Bronchial epithelial cell (primary cell): ENCODE measurements at places on chromosomes 13 and 19.
A peak's percentile ranks its signal among the peaks of the same experiment; 100 is the strongest.

DNA sequence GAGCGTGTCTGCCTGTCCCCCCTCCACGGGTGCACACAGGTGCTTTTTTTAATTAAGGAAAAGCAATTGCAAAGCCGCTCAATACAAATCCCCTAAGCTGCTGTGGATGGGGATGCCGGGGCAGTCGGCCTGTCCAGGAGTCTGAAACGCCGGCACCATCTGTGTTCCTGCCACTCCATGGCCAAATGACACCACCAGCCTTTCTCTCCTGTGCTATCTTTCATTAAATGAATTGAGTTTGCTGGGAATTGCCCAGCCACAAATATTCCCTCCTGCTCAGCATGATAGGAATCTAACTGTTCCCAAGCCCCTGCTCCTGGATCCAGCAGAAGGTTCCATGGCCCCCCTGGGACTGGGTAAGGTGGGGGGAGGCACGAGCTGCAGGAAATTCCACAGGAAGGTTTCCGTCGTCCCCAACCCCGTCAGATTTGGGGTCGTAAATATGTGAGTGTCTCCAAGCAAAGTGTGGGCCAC, 139.2 kb downstream of the KDM4B start:
- DNase-seq, result no peak

- DNase-seq, result no peak
Measured at GRCh38 chr13:97015661-97016350, 21.5 kb upstream of the OXGR1 start.

- DNase-seq, result no peak
Measured at GRCh38 chr13:105363261-105364190, 1171.9 kb downstream of the EFNB2 start.

DNA sequence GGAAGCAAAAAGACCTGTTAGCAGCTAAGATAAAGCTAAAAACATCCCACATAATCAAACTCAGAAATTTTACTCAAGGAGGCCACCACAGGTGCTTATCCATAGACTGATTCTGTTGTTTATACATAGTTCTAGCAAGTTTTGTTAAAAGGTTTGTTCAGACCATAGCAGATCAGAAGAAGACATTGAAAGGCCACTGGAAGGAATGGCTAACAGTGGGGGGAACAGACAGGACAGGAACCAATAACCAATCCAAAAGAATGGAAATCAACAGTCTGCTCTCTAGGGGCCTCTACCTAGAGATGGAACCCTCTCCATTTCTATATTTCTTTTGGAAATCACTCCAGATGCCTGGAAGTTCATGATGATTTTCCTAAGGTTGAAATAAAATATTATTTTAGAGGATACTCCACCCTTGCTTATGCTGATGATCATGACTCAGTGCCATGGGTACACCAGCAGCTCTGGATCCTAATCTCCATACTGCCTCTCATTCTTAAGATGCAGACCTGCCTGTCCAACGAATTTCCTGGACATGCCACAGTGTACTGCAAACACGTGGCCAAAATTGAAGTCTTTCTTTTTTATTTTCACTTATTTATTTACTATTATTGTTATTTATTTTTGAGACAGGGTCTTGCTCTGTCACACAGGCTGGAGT, 260.0 kb downstream of the MYO16 start:
- DNase-seq, result no peak

- DNase-seq, result peak; percentile 51
Measured at GRCh38 chr13:32538143-32538620, 413 bp downstream of the N4BP2L2 start.

GRCh38 chr19:56838024-56838908, 2.3 kb downstream of the PEG3 start:
- no peak for DNase-seq

DNA sequence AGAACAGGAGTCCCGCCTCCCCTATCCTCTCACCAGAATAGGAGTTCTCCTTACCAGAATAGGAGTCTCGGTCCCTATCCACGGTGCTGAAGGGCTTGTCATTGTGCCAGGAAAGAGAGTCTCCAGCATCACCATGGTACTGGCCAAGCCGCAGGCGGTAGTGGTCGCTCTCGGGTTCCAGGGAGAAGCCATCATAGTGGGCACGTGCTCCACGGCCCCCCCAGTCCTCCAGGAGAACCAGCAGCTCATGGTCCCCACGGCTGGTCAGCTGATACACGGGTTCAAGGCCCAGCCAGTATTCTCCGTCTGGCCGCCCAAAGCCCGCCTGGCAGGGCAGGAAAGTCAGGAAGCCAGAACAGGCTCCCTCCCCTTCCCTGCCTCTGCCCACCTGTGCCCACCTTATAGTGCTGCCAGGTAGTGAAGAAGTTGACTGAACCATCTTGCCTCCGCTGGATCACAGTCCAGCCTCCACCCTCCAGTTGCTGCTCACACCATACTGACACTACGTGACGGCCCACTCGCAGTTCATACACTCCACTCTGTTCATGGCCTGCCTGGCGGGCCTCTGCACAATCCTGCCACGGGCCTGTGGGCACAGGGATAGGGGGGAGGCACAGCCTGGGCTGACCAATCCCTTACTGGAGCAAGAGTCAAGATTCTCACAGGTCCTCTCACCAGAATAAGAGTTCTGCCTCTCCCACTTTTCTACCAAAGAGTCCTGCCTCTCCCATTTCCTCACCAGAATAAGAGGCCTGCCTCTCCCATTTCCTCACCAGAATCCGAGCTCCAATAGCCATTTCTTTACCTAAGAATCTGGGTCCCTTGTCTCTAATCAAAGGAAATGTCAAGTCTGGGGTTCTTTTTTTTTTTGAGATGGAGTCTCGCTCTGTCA, 7.4 kb downstream of the SHFL start:
- no peak for DNase-seq

GRCh38 chr13:39283072-39283471, 244.8 kb downstream of the NHLRC3 start:
- DNase-seq, result no peak

- DNase-seq, result peak; percentile 91
Measured at GRCh38 chr19:33358408-33358807, 15.1 kb upstream of the CEBPG start.

- DNase-seq, result no peak
Measured at GRCh38 chr13:77377016-77377415, 50.1 kb upstream of the MYCBP2 start.

DNA sequence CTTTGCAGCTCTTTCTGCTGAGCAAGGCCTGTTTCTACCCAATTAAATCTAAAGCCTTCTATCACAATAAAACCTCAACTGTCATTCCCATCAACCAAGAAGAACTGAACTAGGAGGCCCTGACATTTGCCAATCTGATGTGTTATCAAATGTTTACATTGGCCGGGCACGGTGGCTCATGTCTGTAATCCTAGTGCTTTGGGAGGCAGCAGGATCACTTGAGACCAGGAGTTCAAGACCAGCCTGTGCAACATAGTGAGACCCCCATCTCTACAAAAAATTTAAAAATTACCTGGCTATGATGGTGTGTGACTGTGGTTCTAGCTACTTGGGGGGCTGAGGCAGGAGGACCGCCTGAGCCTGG, 2.8 kb upstream of the FBXO17 start:
- DNase-seq, result no peak
